NCI-H226 (cell line): ENCODE measurements at places on chromosomes 5 and 9.

DNA sequence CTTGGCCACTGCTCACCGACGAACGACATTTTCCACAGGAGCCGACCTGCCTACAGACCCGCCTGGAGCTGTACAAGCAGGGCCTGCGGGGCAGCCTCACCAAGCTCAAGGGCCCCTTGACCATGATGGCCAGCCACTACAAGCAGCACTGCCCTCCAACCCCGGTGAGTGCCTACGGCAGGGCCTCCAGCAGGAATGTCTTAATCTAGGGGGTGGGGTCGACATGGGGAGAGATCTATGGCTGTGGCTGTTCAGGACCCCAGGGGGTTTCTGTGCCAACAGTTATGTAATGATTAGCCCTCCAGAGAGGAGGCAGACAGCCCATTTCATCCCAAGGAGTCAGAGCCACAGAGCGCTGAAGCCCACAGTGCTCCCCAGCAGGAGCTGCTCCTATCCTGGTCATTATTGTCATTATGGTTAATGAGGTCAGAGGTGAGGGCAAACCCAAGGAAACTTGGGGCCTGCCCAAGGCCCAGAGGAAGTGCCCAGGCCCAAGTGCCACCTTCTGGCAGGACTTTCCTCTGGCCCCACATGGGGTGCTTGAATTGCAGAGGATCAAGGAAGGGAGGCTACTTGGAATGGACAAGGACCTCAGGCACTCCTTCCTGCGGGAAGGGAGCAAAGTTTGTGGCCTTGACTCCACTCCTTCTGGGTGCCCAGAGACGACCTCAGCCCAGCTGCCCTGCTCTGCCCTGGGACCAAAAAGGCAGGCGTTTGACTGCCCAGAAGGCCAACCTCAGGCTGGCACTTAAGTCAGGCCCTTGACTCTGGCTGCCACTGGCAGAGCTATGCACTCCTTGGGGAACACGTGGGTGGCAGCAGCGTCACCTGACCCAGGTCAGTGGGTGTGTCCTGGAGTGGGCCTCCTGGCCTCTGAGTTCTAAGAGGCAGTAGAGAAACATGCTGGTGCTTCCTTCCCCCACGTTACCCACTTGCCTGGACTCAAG, 1.5 kb downstream of the CSF2 start:
- DNase-seq: no peak

GRCh38 chr9:18605766-18606180, 131.8 kb downstream of the ADAMTSL1 start:
- no peak for DNase-seq

GRCh38 chr5:490116-491106, 33.8 kb downstream of the SLC9A3 start:
- DNase-seq: no peak

DNA sequence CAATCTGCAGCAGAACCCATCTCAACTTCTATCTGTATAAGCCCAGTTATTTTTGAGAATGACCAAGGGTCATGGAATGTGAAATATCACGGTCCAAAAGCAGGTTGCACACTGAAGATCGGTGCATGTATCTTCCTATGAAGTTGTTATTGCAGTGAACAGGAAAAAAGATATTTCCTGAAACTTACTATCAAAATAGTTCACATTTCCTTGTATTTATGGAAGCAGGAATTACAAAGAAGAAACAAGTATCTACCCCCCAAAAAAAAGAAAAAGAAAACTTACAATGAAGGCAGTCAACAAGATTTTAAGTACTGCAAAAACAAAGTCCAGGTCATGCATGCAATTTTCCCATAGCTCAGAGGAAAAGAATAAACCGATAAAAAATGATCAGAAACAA, 70.0 kb downstream of the MPDZ start:
- DNase-seq: no peak
